ENCODE measurements at places on chromosomes 2 and 18. TPM values are rescaled to one million over a fixed set of nuclear protein-coding genes. Genes with fewer than 3 reads are reported as not detected.

The PTPRM gene
- 22.4 TPM for total RNA-seq

The ALKAL2 gene
- 0.42 TPM for total RNA-seq

The SH3RF3 gene
- total RNA-seq: 1.3 TPM

The PPM1G gene
- total RNA-seq: 101 TPM

The ERBB4 gene
- total RNA-seq: 43.8 TPM

The PARD3B gene
- 34.4 TPM for total RNA-seq

The REG1A gene
- total RNA-seq: 0.51 TPM
